Activated CD8-positive, alpha-beta memory T cell treated with anti-CD3 and anti-CD28 coated beads, Interleukin-2, amount 50 U/mL, for 4 hours (primary cell): ENCODE measurements at places on chromosomes 7 and 10.

DNA sequence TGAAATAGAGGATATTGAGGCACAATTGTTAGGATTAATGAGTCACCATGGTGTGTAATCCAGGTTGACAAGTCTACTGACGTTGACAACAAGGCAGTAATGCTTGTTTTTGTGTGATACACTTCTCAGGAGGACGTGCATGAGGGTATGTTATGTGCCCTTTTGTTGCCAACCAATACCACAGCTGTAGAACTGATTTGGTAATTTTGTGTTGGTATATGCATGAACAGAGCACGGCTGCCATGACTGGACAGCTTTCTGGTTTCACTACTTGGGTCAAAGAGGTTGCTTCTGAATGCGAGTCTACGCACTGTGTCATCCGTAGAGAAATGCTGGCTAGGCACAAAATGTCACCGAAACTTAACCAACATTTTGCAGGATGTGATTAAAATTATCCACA, 32.9 kb downstream of the PHTF2 start:
- DNase-seq = no peak

DNA sequence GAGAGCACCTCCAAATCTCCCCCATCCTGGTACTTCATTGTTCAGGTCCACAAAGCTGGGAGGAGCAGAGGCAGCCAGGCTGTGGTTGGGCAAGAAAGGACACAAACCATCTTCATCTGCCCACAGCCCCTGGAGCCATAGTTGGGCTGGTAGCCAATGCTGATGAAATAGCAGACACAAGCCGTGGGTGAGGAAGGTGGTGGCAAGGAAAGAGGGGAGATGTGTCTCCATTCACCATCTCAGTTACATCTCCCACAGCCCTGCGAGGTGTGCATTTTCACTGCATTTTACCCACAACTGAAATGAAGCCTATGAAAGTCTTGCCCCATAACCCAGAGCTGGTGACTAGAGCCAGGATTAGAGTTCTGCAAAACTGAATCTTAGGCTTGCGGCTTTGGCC, 35.0 kb downstream of the PIK3AP1 start:
- DNase-seq = no peak

- no peak for DNase-seq
Observed at GRCh38 chr10:75062506-75063299, 48.8 kb upstream of the SAMD8 start.

- DNase-seq = no peak
Observed at GRCh38 chr10:123622381-123622780, 43.8 kb upstream of the GPR26 start.

GRCh38 chr7:132225216-132226030, 350.8 kb downstream of the PLXNA4 start:
- DNase-seq = no peak

GRCh38 chr10:27890971-27891370, 107.9 kb downstream of the ODAD2 start:
- no peak for DNase-seq

DNA sequence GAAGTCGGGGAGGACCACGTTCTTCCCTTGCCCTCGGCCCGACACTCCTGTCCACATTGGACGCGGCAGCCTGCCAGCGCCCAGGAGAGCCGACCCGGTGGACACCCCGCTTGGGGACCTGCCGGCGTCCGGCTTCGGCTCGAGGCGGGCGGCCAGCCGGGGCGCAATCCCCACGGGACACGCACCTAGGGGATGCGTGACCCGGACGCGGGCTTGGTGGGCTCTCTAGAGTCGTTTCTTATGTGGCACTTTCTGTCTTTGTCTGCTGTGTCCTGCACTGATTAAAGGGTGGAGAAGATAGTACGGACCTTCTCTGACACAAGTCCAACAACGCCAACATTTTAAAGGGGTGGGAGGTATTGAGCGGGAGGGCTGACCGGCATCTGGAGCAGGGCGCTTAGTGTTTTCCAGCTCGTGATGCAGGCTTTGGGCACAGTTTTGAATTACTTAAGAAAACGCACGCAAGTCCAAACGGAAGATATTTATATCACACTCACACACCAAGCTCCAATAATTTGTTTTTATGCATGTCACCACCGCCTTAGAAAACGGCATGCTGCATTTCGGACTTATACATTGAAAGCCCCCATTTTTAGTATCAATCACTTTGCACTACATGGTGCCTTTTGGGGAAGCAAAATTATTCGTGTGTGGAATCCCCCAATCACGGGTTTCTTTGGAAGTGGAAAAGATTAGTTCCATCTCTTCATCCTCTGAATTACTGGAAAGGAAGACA, 3.9 kb upstream of the SPAG6 start:
- DNase-seq = no peak

DNA sequence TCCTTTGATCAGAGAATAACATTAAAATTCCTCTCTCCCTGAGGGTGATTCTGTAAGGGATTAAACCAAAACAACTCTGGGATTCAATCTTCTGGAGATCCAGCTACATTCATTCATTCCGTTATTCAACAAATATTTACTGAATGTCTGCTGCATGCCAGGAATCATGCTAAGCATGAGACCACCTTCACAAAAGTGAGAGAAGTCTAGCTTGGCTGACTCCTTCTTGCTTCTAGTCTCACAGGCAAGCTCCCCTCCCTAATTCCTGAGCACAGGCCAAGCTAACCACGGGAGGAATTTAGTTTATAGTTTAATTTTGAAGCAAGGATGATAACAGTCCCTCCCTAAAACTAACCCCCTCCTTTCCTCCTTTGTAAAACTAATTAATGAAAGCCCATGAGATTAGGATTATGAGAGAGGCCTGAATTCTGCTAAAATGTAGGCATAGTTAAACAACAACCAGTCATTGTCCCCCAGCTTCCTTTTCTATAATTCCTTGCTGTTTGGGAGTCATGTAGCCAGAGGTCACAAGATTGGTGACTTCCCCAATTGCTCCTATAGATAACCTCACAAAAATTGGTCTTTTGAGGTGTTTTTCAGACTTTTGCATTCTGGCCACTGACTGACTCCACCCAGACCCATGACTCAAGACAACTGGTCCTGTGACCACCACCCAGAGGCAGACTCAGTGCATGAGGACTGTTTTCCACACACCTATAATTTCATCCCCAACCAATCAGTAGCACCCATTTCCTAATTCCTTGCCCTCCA, 113.5 kb downstream of the ITGB8 start:
- DNase-seq = no peak

- DNase-seq = no peak
Observed at GRCh38 chr10:63666836-63667383, 145.7 kb downstream of the REEP3 start.

- no peak for DNase-seq
Observed at GRCh38 chr10:851901-852300, 79.6 kb downstream of the LARP4B start.

DNA sequence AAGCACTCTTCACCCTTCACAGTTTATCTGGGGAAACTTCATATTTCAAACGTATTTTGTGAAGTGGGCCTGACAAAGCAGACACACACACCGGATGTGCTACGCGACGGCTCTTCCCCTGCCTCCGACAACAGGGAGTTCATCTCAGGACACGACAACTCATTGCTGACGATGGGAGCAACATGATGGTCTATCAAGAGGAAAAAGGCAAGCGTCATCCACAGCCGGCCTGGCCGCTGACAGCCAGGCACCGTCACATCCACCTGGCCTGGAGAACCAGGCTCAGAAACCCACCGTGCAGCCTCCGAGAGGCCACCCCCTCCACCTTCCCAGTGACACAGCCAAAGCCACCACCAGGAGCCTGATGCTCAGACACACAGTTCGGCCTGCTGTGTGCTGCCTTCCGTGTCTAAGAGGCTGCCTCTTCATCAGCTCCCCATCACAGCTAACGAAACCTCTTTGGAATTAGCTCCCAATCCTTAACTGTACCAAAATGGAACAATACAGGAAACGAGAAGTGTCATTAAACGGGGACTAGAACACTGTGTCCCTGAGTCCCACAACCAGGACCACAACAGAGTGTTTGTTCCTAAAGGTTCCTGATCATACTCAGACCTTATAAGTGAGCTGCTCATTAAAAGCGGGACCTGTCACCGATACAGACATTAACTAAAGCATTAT, 76.7 kb downstream of the SFMBT2 start:
- no peak for DNase-seq

DNA sequence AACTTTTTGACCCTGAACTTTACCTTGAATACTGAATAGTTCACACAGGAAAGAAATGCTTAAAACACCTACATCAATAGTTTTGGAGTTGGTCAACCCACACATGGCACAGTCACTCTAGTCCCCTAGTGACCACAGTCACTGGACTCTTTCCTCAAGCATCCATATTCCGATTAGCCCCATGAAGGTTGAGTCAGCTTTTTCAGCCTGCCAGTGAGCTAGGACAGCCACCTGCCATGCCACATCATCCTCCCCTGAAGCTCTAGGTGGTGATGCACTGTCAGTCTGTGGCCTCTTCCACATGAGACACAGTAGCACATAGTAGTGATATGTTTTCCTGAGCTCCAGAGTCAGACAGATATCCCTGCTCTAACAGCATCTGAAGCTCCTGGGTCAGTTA, 537.2 kb downstream of the XPNPEP1 start:
- no peak for DNase-seq

DNA sequence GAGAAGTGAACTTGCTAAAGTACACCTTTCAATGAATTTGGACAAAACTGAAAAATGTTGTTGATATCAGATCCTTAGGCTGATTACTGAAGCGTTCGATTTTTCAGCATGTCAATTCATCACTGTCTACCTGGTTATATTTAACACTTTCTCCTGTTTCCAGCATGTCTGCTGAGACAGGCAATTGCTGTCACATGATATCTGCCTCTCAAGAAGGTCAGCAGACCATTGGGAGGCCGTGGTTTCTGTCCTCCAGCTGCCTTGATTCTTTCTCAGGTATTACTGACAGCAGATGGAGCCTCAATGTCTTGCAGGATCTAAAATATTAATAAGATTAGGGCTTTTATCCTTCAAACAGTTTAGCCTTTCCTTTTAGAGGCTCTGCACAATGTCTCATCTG, 127.5 kb downstream of the SNX10 start:
- DNase-seq = no peak

- DNase-seq = no peak
Observed at GRCh38 chr7:152674860-152675758, 832 bp downstream of the XRCC2 start.

DNA sequence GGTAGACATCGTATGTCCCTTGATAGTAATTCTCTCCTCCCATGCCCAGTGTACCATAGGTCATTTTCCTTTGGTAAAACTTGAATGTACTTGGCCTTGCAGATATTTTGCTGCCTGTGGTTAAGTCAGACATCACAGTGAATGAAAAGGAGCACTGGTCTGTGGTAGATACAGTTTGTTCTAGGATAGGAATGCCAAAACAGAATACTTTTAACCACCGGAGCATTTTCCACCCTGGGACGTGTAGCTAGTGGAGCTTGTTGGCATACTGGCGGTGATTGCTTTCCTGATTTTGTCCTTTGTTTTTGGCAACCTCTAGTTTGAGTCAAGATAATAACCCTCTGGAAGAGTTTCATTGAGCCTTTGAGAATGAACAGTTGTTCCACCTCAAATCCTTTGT, 92.0 kb upstream of the BMPER start:
- DNase-seq = no peak

- no peak for DNase-seq
Observed at GRCh38 chr10:31099094-31099493, 67.4 kb upstream of the ZNF438 start.

DNA sequence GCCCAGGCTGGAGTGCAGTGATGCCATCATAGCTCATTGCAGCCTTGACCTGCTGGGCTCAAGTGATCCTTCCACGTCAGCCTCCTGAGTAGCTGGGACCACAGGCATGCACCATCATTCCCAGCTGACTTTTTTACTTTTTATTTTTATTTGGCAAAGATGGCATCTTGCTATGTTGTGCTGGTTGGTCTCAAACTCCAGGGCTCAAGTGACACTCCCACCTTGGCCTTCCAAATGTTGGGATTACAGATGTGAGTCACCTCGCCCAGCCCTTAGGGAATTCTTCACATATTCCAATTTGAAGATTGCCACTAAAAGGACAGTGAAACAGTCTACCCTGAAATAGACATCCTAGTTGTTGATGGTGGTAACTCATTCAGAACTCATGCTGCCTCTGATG, 27.7 kb downstream of the SUGCT start:
- no peak for DNase-seq

- DNase-seq = peak; percentile 50
Observed at GRCh38 chr7:2099048-2099957, 133.4 kb downstream of the MAD1L1 start.

GRCh38 chr10:122630526-122630925, 69.1 kb downstream of the C10orf120 start:
- DNase-seq = no peak

DNA sequence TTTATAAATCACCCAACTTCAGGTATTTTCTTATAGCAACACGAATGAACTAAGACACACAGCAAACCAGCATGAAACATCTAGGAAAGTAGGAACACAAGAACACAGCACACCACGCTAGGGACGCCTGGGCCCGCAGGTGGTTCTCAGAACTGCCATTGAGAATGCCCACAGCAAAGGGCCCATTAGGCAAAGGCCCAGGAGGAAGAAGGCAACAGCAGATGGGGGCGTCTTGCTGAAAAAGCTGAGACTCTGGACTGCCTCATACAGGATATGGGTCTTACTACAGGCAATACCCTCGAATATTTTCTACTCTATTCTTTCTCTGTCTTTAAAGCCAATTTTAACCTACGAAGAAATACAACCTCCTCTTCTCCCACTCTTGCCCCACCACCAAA, 77.3 kb downstream of the PARD3 start:
- DNase-seq = no peak

- no peak for DNase-seq
Observed at GRCh38 chr10:87913156-87913921, 49.9 kb downstream of the PTEN start.

GRCh38 chr7:30965372-30965771, 1.6 kb downstream of the GHRHR start:
- DNase-seq = no peak

DNA sequence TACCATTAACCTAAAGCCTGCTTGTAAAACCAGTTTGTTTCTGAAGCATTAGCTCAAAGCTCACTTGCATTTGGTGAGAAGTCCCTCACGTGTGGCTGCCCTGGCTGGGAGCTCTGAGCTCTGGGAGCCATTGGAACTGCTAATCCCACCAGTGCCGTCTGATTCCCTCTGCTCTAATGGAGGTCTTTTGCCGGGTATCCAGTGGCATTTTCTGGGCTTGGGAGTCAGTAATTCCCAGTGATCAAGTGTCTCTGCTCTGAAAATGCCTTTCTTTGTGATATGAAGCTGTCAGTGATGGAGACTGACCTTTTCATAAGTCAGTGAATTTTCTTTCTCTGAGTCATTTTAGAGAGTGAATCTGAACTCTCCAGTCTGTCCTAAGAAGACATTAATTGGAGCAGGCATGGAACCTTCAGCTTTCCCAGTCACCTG, 36.9 kb upstream of the FAM20C start:
- no peak for DNase-seq

- no peak for DNase-seq
Observed at GRCh38 chr10:78471723-78472550, 438.3 kb downstream of the RPS24 start.

- no peak for DNase-seq
Observed at GRCh38 chr7:127598318-127598717, 4.8 kb downstream of the FSCN3 start.

DNA sequence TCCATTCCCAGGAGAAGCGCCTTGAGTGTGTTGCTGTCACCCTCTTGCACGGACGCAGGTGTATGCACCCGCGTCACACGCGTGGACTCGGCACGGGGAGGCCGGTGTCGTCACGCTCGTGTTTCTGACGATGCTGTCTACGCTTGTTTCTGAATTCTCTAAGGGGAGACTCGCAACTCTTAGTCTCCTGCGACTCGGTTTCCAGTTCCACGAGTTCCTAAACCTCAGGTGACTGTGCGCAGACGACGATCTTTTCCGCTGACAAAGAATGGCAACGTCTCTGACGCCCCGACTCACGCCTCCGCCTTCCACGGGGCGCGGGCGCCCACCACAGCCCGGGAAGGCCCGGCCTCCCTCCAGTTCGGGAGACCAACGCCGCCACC, 579 bp downstream of the IDI1 start:
- peak; percentile 71 for DNase-seq
